ENCODE measurements at places on chromosomes 4 and X.

GRCh38 chrX:123610915-123611314, 121.9 kb downstream of the THOC2 start:
- no peak for DNase-seq

DNA sequence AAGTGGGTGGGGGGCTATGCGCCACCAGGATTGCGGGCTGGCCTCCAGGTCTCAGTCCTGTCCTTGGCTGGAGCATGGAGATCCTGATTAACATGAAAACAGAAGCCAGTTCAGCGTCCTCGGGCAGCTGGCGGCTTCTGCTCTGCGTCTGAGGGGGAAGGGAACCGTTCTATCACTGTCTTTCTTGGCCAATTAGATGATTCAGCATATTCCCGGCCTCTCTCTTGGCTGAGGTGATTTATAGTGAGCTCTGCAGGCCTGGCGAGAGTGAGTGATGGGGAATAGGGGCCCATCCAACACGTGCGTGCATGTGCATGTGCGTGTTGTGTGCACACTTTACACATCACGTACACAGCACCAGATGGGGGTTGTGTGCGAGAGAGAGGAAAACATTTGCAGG, 145.8 kb upstream of the ATP6AP2 start:
- no peak for DNase-seq

DNA sequence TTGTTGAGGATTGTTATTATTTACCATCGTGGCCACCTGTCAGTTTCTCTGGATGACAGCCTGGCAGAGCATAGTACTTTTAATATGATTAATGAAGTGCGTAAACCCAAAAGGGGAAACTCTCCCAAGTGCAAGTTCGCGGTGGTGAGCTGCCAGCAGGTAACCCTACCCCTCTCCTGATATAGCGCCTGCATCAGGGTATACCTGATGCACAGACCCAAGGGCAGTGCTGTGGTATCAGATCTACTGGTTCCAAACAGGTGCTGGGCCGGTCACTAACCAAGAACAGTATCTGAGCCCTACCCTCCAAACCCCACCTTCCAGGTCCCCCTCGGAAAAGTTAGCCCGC, 1.6 kb downstream of the RNF150 start:
- DNase-seq, result no peak

- no peak for DNase-seq
Observed at GRCh38 chr4:39323821-39324220, 42.3 kb downstream of the RFC1 start.

- no peak for DNase-seq
Observed at GRCh38 chrX:72123471-72124185, 8.1 kb downstream of the RTL5 start.

DNA sequence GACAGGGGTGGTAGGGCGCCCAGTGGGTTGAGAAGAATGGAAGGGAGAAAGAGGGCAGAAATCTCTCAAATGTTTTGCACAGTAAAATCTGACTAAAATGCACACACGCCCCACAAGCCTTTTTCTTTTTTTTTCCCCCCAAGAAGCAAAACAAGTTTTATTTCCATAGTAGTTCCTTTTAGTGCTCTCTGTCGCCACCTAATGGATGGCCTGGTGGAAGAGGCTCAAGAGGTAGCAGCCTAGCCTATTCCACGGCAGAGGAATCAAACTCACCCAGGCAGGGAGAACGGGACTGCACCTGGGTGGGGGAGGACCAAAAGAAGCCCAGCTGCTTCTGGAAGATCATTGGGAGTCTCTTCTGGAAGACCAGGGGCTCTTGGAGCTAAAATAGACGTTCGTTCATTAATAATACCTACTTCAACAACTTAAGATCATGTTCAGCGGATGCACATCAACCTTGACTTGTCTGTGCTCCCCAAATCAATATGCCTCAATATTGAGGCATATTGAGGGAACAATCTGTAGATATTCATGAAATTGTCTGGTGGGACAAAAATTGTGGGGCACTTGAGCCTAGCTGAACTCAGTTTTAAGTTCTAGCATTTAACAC, 31.6 kb upstream of the IRAK1 start:
- peak; percentile 33 for DNase-seq

DNA sequence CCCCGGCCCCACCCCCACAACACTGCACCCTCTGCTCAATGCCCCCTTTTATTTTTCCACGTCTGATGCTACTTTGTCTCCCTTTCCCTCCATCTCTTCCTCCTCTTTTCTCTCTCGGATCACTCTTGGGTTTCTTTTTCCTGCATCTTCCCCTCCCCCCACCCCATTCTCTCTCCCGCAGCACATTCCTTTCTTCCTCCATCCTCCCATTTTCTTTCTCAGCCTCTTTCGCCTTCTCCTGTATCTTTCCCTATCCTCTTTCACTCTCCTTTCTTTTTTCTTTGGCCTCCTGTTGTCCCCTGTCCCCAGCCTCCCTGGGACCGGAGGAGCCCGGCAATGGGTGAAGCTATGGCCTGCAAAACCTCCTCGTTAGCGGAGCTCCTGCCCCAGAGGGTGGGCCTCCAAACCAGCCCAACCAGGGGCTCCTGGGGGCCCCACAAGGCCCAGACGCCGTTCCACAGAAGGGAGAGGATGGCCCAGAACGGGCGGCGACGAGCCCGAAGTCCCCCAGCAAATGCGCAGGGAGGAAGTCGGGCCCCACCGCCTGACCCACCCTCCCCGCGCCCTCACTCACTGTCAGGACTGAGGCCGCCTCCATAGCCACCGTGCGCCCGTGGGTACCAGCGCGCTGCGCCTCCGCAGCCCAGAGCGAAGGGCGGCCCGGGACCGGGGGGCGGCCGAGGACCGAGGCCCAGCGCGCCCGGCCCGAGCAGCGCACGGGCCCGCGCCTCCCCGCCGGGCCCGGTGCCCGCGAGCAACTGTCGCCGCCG, 807 bp downstream of the HMX1 start:
- no peak for DNase-seq

GRCh38 chr4:104395168-104395614, 99.5 kb downstream of the CXXC4 start:
- DNase-seq, result no peak

GRCh38 chr4:78707268-78707667, 68.9 kb upstream of the BMP2K start:
- DNase-seq, result no peak

DNA sequence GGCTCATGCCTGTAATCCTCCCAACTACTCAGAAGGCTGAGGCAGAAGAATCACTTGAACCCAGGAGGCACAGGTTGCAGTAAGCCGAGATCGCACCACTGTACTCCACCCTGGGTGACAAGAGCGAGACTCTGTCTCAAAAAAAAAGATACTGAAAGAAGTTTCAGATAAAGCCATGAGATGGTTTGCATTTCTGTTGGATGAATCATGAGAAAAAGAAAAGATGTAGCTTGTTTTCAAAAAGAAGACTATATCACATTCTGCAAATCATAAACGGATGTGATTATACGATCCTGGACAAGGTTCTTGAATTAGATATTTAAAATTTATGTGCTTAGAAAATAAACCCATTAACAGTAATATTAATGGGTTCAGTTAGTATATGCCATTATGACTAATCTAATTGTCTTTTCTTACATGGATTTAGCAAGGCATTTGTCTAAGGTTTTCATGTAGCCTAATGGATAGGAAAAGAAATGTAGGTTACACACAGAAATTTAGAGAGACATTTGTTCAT, 345.9 kb downstream of the SLC7A11 start:
- no peak for DNase-seq

DNA sequence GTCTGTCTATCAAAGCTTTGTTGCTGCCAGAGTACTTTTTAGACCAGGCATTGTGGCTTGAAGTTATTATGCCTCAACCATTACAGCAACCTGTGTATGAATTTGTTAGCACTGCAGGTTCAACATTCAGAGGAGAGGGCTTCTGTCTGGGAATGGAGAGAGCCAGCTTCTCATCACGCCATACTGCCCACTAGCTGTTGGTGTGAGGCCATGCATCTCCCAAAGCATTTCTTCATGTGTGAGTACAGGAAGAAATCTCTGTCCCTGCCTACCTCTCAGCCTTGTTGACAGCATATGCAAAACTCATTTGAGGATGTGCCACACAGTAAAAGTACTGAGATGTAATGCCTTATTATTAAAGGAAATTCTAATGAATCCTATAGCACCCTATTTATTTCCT, 76.9 kb upstream of the PPARGC1A start:
- DNase-seq, result no peak

- no peak for DNase-seq
Observed at GRCh38 chr4:38949411-38950051, 81.9 kb downstream of the FAM114A1 start.

DNA sequence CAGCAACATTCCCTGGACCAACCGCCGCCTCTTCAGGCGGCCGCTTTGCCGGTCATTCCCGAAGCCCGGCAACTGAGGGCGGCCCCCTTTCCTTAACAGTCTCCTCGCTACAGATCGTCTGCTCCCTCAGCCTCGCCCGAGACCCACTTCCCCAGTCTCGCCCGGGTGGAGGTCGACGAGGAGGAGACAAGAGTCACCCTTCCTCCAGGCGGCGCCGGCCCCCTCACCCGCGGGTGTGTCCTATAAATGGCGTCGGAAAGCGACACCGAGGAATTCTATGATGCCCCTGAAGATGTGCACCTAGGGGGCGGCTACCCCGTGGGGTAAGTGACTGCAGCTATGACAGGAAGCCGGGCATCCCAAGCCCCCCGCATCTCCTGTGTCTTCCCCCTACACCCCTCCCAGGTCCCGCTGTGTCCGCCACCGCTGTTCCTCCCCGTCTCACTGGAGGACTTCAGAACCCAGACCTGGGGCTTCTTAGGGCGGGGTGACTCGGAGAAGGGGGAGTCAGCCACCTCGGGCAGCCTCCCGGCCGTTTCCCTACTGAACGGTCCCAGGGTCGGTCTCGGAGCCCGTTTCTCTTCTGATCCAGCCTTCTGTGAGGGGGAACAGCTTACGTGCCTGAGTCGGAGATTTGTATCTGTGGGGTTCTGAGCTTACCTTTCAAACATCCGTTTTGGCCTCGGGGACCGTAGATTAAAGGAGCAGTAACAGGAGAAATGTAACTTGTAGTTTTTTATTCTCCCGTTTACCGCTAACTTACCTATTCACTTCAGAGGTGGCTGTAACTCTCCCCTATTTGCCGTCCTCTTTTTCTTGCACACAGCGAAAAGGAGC, 570 bp downstream of the WDR44 start:
- DNase-seq, result no peak

- no peak for DNase-seq
Observed at GRCh38 chrX:153966841-153967535, 4.6 kb downstream of the HCFC1 start.

- DNase-seq, result no peak
Observed at GRCh38 chr4:88143504-88143903, 14.9 kb downstream of the ABCG2 start.

DNA sequence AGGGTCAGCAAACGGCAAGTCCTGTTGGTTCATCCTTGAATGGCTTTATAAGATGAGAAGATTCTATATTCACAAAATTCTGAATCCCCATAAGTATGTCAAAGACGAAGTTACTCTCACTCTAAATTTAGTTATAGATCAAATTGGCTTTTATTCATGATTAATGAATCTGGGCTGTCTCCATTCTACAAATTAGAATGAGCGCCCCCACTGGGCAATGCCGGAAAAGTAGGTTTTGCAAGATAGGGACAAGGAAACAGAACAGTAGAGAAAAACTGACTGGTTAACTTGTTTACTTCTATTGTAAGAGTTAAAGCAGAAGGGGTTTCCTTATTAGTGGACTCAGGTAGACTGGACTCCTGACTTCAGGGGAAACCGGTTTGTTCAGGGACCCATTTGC, 100.3 kb downstream of the F11 start:
- no peak for DNase-seq

DNA sequence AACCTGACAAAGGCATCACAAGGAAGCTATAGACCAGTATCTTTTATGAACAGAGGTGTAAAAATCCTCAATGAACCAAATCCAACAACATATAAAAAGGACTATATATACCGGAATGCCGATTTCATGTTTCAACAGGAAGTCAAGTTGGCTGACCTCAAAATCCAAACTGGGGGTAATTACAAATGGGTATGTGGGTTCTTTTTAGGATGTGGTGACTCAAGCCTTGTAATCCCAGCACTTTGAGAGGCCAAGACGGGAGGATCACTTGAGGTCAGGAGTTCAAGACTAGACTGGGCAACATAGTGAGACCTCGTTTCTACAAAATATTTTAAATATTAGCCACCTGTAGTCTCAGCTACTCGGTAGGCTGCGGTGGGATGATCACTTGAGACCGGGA, 10.4 kb downstream of the PRSS48 start:
- DNase-seq, result no peak

DNA sequence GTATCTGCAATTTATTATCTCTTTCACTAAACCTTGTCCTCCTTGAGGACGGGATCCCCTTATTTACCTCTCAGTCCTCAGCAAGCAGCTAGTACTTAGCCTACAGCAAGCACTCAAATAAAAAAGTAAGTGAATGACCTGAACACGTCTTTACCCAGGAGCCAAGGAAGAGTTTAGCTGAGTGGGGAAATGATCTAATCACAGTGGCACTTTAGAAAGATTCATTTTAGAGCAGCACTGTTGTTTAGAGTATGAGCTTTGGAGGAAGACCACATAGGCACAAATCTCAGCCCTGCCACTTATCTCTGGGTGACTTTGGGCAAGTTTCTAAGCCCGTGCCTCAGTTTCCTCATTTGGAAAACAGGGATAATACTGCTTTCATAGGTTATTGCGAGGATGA, 2.7 kb downstream of the FAM120C start:
- no peak for DNase-seq

- DNase-seq, result no peak
Observed at GRCh38 chr4:163558539-163559044, 64.1 kb downstream of the TMA16 start.

DNA sequence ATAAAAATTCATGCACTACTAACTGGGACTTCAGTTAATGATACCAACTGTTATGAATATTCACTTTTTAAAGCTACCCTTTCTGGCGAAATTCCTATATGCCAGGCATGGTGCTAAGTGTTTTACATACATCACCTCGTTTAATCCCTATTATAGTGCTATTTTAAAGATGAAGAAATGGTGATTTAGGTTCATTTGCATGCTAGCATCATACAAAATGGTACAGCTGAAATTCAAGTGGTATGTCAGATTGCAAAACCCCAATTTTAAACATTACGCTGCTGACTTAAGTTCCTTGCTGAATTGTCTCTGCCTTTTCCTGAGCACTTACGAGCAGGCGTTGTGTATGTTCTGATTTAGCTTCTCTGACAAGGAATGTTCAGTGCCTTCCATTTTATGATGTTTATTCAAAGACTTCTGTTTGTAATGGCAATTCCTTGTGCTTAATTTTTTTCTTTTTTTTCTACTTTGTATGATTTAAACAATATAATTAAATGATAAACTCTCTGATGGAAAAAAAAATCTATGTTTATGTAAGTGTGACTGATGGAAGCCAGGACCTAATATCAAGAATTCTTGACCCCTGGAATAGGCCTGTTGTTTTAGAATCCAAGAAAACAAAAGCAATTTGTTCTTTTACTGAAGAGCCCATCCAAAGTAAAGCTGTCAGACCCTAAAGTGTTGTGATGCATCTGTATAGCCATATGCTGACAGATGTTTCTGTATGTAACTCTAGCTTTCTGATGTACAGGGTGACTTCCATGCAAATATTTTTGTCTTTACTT, 148.1 kb downstream of the PCDH7 start:
- no peak for DNase-seq
